ENCODE measurements at places on chromosomes 11 and 22. TPM values are rescaled to one million over a fixed set of nuclear protein-coding genes. Genes with fewer than 3 reads are reported as not detected.

DNA sequence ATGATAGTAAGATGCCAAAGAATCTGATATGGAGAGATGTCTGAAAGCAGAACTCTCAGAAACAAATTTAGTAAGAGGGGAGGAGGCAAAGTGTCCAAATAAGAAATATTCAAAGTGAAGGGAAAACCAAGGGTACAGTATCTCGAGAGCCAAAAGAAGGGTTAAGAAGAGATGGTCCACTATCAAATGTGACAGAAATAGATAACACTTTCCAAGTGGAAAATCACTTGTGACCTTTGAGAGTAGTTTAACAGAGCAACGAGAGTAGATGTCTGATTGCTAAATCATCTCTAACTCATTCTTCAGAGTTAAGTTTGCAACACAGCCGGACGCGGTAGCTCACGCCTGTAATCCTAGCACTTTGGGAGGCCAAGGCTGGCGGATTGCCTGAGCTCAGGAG lies 4.3 kb upstream of the BUD13 start:
- H3K27me3 ChIP-seq = no peaks in the 10 kb centered on the region
- H3K36me3 ChIP-seq = peaks cover 11% of the 10 kb centered on the region
- no peak overlapping the region for H3K4me3 ChIP-seq

GRCh38 chr11:86486261-86487030 lies 111.8 kb downstream of the CCDC81 start:
- peaks cover 6% of the 10 kb centered on the region for H3K4me1 ChIP-seq
- H3K27me3 ChIP-seq = no peaks in the 10 kb centered on the region
- DNase-seq = no peak
- H3K36me3 ChIP-seq = no peaks in the 10 kb centered on the region
- no peak overlapping the region for H3K4me3 ChIP-seq
- H3K27ac ChIP-seq = no peak overlapping the region

GRCh38 chr11:44893846-44894617 lies 56.7 kb downstream of the TP53I11 start:
- no peak overlapping the region for H3K27ac ChIP-seq
- no peaks in the 10 kb centered on the region for H3K4me1 ChIP-seq
- H3K36me3 ChIP-seq = no peaks in the 10 kb centered on the region
- no peaks in the 10 kb centered on the region for H3K27me3 ChIP-seq

- H3K36me3 ChIP-seq = no peaks in the 10 kb centered on the region
- no peaks in the 10 kb centered on the region for H3K27me3 ChIP-seq
- no peaks in the 10 kb centered on the region for H3K4me1 ChIP-seq
- no peak overlapping the region for H3K4me3 ChIP-seq
- no peak for DNase-seq
- no peak overlapping the region for H3K27ac ChIP-seq
These were observed 28.6 kb downstream of the RAB30 start for GRCh38 chr11:83042964-83043711.

Gene PIH1D2
- total RNA-seq = 1.0 TPM

DNA sequence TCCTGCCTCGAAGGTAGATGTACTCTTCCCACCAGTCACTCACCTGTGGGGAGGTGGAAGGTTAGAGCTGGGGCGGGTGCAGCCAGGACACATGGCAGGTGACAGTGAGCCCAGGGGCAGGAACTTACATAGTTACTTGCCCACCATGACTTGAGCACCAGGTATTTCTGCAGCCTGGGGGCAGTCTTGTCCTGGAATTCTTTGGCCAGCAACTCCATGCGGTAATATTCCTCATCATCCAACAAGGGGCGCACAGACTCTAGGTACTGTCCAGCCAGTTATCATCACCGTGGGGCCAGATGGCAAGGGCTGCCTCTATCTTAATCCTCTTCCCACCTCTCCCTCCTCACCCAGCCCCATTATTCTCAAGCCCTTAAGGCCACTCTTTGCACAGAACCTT lies 2.2 kb downstream of the CPT1B start:
- no peak overlapping the region for H3K4me3 ChIP-seq
- H3K27me3 ChIP-seq = no peaks in the 10 kb centered on the region
- H3K36me3 ChIP-seq = no peaks in the 10 kb centered on the region
- no peak overlapping the region for H3K27ac ChIP-seq

GRCh38 chr11:34671946-34672345 lies 51.1 kb downstream of the EHF start:
- no peak overlapping the region for H3K4me3 ChIP-seq
- no peak overlapping the region for H3K27ac ChIP-seq
- no peak for DNase-seq
- H3K27me3 ChIP-seq = no peaks in the 10 kb centered on the region

Gene ATG2A
- 13.3 TPM for total RNA-seq

Gene RIBC2
- total RNA-seq = not detected

DNA sequence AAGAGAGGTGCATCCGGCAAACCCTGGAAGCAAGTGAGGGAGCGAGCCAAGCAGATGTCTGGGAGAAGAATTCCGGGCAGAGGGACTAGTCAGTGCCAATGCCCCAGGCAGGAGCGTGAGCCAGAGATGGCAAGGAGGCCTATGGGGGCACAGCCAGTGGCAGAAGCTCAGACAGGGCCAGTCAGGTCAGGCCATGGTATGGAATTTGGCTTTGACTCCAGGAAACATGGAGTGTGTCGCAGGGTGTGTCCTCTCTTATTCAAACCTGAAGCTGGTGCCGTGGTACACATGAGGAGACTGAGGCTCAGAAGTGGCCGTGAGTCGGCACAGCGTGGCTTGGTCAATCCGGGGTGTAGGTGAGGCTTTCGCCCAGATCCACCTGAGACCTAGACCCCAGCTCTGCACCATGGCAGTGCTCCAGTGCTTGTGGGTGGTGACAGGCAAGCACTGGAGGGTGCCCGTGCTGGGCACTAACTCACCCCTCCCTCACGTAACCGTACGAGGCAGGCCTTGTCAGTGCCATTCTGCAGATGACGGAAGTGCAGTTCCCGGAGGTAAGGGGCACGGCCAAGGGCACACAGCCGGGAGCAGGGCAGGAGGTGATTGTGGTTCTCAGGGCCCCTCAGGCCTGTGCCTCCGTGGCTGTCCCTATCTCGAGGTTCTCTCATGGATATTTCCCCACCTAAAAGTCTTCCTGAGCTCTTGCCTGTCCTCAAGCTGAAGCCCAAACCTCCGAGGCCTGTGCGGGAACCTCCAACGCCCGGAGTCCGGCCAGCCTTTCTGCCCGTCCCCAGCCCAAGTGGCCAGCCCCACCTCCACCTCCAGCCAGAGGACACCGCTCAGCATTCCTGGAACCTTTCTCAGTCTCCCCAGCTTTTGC lies 10.6 kb upstream of the SPI1 start:
- H3K27ac ChIP-seq = no peak overlapping the region
- no peak overlapping the region for H3K4me3 ChIP-seq
- H3K4me1 ChIP-seq = no peaks in the 10 kb centered on the region
- DNase-seq = no peak
- no peaks in the 10 kb centered on the region for H3K27me3 ChIP-seq
